ENCODE measurements at places on chromosomes 3 and 15. TPM values are rescaled to one million over a fixed set of nuclear protein-coding genes. Genes with fewer than 3 reads are reported as not detected.

Gene ADGRG7
- total RNA-seq = not detected

Gene ZNF385D
- 32.0 TPM for total RNA-seq

Gene ZIC1
- 1.5 TPM for total RNA-seq

Gene GALNT15
- total RNA-seq = 222 TPM

Gene CTXN2
- not detected for total RNA-seq

Gene OR5H14
- total RNA-seq = not detected

Gene FOXB1
- total RNA-seq = not detected

Gene UBAP1L
- total RNA-seq = 10.9 TPM

Gene UBE3A
- 34.1 TPM for total RNA-seq

Gene PRSS50
- total RNA-seq = not detected
